Glutamatergic neuron (in vitro differentiated cells): ENCODE measurements at places on chromosomes 1 and 21.
A peak's percentile ranks its signal among the peaks of the same experiment; 100 is the strongest.

DNA sequence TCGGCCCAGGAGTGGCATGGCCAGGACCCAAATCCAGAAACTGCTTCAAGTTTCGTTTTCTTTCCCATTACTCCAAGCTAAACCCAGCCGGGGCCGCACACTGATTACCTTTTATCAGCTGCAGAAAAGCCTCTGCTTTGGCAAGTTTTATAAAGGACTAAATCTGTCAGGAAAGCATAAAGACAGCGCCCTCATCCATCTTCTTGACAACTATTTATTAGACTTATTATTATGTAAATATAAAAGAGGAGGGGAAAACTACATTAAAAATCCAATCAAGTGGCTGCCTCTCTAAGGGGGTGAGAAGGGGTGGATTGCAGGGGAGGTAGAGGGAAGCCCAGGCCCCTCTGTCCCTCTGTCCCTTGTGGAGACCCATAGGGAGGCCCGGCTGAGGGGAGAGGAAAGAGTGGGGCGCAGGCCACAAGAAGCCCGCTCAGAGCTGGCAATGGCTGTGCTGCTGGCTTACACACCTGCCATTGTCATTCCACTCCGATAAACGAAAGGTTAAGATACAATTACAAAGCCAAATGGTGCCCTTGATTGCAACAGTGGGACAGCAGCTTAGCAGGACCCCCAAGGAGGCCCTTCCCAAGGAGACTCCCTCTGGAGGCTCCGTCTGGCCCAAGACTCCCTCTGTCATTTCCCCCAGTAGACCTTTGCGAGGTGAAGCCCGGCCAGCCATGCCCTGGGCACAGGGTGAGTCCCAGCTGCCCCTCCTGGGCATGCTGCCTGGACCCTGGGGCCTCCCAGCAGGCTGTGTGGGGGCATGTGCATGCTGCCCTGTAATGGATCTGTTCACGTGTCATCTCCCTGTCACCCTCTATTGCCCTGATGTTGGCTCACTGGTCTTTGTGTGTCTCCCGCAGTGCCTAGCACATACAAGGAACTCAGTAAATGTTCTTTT, 45.4 kb downstream of the KCND3 start:
- DNase-seq: no peak

DNA sequence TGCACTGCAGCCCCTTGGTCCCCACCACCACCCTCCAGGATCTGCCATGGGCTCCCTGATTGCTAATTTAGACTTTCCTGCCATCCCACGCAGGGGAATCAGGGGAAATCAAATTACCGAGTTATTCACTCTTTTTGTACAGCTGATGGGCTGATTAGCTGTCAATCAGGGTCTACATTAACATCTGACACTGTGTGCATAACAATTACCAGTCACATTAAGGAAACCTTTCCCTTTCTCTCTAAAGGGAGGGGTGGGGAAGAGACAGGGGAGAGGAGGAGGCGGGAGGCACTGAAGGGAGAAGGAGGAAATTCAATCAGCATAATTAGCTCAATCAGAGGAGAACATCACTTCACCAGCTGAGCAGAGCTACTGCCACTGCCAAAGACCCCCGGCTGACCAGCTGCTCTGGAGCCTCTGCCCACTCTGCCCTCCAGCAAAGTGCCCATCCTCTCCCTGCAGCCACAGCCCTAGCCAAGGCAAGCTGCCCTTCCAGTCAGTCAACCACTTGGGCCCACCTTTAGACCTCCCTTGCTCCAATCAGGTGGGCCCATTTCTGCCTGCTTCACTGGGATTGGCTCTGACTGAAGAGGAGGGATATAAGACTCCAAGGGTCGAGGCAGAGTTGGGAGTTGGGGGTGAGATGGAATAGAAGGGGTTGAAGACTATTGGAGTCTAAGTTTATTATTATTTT, 199.3 kb upstream of the ZC3H12A start:
- DNase-seq: peak; percentile 44

DNA sequence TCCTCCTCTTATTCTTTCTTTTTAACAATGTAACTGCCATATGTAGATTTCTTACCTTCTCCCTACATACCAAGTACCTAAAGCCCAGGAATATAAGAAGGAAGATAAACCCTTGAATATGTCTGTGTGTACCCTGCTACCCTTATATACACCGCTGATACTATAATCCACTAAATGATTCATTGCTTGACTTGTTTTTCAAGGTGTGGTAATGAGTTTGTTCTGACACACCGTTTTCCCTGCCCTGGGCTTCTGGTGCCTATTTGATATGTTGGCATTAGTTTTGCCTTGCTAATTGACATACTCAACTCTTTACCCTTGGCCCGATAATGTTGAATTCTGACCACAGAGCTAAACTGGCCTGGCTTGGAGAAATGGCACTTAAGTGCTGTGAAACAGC, 64.3 kb downstream of the IL23R start:
- no peak for DNase-seq

- peak; percentile 50 for DNase-seq
These were observed 1.5 kb upstream of the PTP4A2 start for GRCh38 chr1:31939484-31940329.

GRCh38 chr1:61081686-61082310, 563 bp upstream of the NFIA start:
- DNase-seq: no peak

DNA sequence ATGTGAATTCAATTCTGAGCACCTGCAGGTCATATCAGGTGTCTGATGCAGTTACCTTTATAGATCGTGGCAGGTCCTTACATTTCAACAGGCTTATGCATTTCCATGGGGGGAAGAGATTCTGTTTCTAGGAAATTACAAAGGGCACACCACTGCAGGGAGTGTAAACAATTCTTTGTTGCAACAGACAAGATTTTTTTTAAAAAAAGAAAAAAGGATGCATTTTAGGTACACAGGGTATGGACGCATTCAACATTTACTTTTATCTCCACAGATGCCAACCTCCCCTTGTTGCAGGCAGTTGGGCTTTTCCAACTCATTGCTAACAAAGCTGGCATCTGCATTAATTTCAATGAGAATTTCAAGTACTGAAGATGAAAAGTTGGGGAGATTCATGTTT, 13.5 kb upstream of the TEKT2 start:
- DNase-seq: no peak

DNA sequence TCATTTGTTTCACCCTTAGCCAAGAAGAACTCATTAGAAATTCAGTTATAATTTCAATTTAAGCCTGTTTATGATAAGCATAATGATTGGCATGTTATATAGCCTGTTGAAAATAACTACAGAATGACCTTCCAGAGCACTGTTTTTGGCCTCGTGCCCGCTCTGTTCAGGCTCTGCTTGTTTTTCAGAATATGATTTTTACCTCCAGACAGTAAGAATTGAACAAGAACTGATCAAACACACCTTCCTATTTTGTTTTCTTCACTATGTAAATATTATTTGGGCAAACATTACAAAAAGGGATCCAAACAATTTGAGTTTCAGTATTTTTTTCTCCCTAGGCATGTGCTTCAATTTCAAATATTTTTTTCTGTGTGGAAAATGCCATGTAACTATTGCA, 48.1 kb upstream of the ANGPTL1 start:
- DNase-seq: no peak

DNA sequence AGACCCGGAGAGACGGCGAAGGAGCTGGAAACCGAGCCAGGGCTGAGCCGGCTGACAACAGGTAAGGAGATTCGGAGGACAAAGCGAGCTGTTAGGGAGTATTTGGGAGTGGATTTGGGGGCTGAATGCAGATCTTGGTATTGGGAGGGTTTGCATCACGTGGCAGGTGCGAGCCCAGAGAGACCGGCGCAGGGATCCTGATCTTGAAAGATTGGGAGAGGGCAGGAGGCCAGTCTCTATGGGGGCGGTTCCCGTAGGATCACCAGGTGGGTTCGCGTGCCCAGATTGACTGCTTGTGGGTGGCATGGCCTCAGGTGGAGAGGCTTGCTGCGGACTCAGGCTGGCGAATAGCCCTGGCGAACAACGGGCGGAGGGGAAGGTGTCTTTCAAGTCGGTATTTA, 204 bp downstream of the CIART start:
- DNase-seq: no peak

DNA sequence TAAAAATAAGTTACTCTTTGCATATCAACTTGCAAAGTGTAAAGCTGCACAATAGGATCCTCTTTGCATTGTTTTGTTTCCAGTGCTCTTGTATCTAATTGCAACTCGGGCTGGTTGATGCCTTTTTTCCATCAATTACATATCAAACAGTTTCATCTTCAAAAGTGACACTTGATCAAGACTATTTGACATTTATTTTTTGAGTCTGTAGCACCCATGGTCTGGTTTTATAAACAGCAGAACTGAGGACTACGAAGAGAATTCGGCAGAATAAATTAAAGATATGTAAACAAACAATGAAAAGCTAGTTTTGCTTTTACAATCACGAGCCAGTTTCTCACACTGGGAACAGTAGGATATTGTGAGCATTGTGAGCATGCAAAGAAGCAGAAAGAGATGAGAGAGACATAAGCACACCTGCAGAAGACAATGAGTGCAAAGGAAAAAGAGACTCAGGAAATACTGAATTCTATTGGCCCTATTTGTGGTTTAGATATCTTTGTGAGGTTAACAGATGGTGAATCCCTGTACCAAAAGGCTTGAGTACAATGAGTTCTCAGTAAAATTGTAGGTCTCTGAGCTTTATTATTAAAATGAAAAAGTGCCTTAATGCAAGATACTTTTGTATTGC, 45.4 kb downstream of the RPL5 start:
- no peak for DNase-seq

DNA sequence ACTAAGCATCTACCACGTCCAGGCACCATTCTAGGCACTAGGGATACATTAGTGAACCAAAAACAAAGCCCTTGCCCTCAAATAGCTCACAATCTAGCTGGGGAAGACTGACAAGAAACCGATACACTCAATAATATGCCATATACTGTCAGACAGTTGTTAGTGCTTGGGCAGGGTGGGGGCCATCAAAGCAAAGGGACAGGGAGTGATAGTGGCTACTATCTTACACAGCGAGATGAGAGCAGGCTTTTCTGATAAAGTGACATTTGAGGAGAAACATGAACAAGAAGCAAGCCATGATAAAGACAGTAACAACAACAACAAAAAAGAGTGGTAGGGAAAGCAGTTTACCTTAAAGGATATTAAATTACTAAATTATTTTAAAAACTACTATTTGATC, 41.1 kb downstream of the ERO1B start:
- no peak for DNase-seq

DNA sequence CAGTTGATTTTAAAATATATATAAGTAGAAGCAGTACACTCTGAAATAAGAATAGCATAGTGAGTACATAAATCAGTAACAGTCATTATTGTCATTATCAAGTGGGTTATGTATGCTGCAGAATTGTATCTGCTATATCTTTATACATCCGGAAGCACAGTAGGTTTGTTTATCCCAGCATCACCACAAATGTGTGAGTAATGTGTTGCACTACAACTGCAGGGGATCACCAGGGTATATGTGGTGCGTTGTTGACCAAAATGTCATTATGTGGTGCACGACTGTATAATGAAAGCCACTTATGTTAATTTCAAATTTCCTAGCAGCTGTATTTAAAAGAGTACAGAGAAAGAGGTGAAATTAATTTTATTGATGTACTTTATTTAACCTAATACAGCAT, 87.7 kb upstream of the GADD45A start:
- no peak for DNase-seq

DNA sequence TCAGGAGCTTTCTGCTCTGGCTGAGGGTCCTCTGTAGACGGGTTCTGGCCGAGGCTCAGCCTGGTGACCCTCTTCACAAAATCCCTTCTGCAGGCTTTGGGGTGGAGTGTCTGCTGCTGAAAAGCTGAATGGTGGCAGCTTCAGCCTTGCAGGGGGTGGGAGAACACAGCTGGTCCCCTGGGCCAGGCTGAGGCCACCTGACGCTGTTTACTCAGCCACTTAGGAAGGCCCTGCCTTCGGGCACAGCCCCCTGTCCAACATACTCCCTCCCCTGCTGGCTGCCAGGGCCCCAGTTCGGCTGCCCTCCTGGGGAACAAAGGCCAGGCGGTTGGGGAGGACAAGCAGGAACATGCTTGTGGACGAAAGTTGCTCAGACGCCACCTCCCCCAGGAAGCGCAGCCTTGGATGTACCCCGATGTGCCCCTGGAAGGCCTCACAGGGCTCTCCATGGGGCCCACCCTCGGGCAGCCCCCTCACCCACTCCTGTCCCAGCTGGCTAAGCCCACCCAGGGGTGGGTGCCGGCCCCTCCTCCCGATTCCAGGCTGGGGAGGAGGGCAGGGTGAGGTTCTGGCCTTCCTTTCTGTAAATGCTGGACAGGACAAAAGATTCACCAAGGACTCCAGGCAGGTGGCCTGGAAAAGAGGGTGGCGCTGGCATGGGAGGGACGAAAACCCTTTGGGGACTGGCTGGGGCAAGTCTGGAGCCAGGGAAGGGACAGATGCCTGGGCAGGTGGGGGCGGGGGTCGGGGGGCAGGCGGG, at the start of gene ANKRD65:
Gene ANKRD65 (minus strand): TSS at position 130 of the 760 bp plus-strand sequence. CDS start 271 bp downstream, outside the sequence.
- DNase-seq: peak; percentile 52

DNA sequence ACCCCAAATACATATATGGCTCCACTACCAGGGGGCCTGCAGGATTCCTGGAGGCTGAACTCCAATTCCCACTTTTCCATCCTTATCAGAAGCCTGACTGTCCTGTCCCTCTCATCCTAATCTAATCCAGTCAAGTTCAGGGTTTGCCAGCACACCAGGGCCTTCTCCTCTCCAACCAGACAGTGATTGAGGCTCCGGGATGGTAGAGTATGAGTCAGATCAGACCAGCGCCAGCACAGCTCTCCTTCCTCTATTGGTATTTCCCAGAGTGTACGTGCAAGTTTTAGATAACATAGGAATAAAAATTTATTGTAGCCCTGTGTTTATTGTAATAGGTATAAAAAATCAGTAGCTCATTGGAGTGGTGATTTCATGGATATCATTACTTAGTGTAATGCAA, 24.5 kb upstream of the RCSD1 start:
- no peak for DNase-seq

DNA sequence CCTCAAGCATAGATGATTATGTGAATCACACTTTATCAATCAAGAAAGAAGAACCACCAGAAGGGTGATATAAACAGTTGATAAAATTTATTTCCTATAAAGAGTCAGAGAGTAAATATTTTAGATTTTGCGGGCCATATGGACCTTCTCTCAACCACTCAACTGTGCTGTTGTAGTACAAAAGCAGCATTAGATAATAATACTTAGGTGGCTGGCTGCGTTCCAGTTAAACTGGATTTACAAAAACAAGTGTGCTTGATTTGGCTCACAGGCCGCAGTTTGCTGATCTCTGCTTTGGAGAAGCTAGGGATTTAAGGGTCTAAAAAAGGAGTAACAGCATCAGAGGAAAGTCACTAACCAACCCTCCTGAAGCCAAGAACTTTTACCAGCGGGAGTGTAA, 1406.0 kb downstream of the KCNT2 start:
- DNase-seq: no peak
